ENCODE measurements at places on chromosomes 4 and X.

- no peak for DNase-seq
Observed at GRCh38 chr4:142547974-142548373, 298.1 kb downstream of the INPP4B start.

- DNase-seq = peak; percentile 13
Observed at GRCh38 chr4:73067971-73068394, 1.5 kb downstream of the COX18 start.

DNA sequence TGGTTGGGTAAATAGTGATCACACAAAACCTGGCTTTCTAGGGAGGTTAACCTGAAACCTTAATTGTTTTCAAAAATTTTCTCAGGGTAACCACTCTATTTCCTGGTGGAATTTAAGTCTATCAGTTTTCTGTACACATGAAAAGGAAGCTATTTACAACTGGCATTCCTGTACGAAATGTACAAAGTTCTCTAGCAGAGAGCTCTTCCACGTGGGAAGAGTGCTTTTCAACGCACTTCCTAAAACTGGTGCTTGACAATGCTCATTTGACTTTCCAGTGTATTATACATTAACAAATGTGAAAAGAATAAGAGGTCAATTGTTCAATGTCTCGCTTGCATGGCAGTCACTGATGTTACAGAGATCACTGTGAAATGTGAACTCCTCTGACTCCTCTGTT is 2.8 kb upstream of the SOD3 start:
- no peak for DNase-seq

GRCh38 chrX:65985922-65986588 is 53.8 kb downstream of the VSIG4 start:
- DNase-seq = peak; percentile 39

DNA sequence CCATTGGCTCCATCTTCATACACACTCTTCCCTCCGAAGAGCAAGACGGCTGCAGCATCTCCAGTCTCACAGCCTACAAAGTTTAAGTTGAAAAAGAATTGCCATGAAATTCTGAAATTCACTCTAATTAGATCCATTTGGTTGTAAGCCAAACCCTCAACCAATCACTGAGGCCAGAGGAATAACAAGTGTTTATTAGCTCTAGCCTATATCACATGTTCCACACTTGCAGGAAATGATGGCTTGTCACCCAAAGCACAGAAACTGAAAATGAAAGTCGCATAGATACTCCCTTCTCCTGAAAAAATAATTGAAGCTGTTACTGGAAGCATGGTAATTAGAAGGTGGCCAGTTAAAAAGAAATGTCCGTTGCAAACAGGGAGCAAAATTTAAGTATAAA is 1071.8 kb downstream of the CCSER1 start:
- no peak for DNase-seq

DNA sequence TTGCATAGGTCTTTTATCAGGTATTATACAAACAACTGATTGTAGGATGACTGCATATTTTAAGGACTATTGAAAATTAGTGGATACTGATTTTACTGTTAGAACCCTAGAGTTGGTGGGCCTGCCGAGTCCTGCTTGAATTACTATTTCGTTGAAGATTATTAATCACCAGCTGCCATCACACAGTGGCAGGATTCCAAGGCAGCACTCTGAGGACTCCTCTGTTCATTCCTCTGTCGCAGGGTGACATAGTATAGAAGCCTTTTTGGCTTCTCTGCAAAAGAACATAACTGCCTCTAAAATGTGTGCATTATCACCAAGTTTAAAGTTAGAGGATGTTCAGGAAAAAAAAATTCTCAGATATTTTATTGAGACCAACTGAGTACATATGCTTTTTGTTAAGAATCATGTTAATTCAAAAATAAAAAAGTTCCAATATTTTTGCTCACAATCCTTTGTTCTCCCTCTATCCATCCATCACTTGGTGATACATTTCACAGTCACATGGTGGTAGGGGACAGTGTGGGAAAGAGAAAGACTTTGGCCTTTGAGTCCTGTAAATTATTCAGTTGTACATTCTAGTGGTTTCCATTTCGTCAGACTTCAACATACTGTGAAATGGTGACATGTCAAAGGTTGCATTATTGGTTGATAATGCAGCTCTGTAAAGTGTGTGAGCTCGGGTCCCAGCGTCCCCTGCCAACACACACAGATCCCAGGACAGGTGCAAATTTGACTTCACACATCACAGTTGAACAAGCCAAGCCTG is 332.5 kb downstream of the GRID2 start:
- no peak for DNase-seq

DNA sequence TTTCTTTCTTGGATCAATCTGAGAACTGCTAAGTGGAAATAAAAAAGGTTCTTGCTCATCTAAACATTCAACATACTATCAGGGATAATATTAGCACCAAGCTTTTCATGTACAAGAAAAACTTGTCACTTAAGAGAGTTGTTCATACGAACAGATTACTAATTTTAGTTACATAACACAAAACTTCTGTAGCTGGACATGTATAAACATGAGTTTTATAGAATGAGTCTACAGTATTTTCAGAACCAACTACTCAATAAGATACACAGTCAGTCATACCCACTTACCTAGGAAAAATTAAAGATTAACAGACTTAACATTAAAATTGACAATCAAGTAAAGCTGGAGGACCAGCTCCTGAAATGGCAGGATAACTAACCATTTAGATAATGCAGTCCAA is 540.1 kb upstream of the FAM241A start:
- DNase-seq = no peak

DNA sequence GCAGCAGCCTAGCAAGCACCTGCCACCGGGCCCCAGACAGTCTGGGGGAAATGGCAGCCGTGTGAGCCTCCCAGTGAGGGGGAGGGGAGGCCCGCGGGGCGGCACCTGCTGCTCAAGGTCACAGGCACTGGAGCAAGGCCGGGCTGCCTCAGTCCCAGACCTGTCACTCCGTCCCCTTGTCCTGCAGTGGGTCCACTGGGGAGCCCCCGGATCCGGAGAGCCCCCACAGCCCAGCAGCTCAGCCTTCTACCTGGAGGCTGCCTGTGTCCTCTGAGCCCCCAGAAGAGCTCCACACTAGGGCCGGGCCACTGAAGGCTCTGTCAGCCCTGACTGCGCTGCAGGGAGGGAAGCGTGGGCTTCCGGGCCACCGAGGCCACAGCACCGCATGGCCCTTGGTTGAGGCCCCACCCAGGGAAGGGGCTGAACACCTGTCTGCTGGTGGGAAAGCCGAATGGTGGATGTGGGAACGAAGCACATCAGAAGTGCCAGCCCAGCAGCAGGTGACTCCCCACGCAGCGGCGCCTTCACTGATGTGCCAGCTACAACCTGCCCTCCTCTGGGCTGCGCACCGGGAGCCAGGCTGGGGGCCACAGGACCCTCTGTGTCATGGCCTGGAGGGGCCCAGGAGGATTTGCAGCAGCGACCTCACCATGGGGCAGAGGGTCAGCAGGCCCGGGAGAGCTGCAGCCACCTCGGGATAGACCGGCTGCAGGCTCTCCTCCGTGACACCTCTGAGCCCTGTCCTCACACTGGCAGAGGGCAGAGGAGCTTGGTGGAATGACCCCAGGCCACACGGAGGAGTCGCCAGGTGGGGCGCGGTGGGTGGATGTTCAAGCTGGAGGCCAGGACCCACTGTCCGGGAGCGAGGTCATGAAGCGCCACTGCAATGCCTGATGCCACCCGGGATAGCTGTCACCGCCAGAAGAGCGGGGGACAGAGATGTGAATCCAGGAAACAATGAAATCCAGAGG is 35.0 kb upstream of the MXD4 start:
- peak; percentile 13 for DNase-seq

DNA sequence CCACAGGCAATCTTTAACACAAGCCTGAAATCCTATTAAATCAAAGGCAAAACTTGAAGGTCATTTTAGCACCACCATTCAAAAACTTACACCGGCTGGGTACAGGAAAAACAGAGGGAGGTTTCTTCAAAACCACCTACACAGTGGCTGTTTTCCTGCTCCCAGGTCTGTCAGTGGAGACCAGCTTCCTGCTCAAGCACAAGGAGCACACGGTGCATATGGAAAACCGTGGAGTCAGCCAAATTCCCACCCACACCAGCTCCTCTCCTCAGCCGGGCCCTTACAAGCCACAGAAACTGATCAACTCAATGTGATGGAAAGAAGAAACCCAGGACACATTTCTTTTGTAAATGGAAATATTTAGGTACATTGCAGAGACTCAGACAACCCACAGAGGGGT is 14.3 kb upstream of the FAM241A start:
- no peak for DNase-seq

- DNase-seq = no peak
Observed at GRCh38 chr4:59535541-59535940, 1664.6 kb upstream of the ADGRL3 start.

GRCh38 chrX:79182071-79182470 is 37.6 kb downstream of the GPR174 start:
- no peak for DNase-seq

GRCh38 chr4:75069493-75070074 is 136.7 kb downstream of the PARM1 start:
- no peak for DNase-seq

DNA sequence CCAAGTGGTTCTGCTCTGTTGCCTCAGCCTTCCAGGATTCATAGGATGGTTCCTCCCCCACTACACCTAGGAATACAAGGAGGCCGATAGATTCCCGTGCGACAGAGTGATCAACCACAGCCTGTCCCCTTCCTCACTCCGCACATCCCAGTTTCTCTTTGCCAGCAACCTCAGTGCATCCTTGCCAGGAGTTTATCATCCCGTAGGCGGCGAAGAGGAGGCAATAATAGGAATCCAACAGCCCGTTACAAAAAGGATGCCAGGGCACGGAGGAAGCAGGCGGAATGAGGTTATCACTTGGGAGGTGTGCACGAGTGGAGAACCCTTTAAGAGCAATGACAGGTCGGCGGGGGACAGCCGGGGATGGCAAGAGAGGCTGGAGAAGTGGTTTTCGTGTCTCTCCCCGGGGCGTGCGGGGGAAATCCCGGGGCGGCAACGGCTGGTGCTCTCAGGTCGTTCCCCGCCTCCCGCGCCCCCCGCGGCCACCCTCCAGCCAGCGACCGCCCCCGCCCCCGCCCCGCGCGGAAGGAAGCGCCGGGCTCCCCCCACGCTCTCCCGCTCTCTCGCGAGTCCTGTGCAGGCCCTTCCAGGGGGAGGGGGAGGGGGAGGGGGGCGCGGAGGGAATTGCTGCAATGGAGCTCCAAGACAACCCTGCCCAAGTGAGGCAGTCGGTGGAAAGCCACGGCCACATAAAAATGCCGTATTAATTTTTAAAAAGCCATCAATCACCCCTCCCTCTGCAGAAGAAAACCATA is 1.6 kb downstream of the PPP3CA start:
- peak; percentile 50 for DNase-seq

DNA sequence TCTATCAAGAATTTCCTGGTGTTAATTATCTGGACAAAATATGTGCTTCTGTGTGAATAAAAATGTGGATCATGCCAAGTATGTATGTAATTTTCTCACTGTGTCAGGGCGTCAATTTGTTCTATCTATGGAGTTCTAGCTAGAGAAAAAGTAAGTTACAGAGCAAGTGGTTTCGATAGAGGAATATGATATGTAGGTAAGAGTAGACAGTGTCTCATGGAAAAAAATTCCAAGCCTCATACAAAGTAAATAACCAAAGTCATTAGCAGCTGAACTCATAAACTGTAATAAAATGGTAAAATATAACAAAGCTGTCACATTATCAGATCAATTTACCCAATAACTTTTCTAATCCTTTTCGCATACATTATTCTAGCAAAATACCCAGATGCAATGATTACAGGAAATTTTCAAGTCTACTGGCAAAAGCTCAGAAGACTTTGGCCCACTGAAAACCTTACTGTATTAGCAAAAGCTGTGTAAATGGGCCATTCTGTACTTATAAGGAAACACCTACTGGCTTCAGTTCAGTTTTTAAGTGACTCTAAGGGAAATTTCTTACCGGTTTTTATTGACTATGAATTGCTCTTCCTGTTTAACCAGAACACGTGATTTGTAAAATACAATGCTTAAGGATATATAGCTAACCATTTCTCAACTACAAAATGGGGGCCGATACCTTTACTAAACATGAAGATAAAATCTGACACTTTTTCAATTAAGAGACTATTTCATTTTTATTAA is 121.0 kb upstream of the ARSJ start:
- DNase-seq = no peak

- DNase-seq = no peak
Observed at GRCh38 chr4:182142176-182143085, 100.8 kb upstream of the TENM3 start.

GRCh38 chrX:51824061-51824460 is 69.4 kb upstream of the MAGED1 start:
- no peak for DNase-seq

DNA sequence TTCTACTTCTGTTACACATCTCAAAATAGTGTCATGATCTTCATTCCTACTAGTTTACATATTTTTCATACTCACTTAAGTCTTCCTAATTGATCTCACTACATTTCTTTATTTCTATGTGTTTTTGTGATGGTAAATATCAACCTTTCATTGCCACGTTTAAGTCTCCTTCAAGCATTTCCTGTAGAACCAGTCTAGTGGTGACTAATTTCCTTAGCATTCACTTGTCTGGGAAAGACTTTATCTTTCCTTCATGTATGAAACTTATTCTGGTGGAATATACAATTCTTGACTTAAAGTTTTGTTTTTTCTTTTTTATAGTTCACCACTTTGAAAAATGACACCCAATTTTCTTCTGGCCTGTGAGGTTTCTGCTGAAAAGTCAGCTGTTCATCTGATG is 181.4 kb upstream of the NEIL3 start:
- no peak for DNase-seq

DNA sequence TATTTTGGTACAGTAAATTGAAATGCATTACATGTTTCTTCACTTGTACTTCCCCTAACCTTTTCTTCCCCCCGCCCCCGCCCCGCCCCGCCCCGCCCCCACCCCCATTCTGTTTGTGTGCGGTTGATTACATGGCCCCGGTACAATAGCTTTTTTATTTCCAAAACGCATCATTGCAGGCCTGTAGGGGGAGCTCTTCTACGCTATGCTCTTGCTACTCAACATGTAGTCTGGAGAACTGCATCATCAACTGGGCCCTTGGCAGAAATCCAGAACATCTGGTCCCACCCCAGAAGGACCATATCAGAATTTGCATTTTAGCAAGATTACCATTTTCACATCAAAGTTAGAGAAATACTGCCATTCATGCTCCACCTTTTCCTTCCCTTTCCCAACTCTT is 333.3 kb upstream of the DDX53 start:
- no peak for DNase-seq

GRCh38 chr4:10316851-10317250 is 140.4 kb downstream of the ZNF518B start:
- DNase-seq = no peak

DNA sequence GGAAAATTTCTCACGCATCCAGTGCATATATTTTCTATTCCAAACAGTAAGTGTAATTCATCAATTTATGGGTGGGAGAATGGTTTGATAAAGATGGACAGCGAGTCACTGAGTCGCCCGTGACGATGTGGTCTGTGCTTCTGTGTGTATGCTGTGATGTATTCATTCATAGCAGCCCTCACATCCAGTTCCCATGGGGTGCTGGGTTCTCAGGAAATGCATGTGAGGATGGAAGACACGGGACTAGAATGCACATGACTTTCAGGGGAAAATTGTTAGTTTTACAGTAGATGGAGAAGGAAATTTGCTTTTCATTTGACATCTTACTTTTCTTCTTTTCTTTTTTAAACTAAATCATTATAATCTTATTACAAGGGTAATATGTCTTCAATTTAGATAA is 152.9 kb downstream of the STOX2 start:
- no peak for DNase-seq
